ENCODE measurements at places on chromosomes 5 and 9.

DNA sequence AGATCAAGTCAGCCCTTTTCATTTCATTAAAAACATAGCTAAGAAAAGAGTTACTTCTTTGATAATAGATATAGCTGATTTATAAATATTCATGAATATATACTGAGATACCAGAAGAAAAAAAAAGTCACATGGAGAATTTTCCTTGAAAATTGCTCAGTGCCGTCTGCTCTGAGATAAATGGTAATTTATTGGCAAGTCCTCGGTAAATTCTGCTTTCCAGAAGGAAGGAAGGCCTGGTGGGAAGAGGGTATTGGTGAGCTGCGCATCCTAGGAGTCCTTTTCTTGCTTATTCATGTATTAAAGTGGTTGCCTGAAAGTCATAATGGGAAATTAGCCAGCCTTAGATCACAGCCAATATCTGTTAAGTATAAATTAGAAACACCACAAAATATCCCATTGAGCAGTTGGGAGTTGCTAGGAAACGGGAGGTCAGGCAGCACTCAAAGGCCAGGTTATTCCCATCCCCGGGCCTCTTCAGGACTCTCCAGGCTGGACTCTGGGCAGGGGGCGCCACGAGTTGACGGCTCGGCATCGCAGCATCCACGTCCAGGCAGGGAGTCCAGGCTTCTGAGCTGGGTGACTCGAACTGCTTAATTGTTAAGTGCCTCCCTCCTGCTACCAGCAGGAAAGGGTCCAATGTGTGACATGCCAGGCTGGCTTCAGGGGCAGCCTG, 116.7 kb upstream of the RETREG1 start:
- no peak for DNase-seq

- no peak for DNase-seq
Observed at GRCh38 chr5:168006456-168007130, 284.9 kb upstream of the WWC1 start.

DNA sequence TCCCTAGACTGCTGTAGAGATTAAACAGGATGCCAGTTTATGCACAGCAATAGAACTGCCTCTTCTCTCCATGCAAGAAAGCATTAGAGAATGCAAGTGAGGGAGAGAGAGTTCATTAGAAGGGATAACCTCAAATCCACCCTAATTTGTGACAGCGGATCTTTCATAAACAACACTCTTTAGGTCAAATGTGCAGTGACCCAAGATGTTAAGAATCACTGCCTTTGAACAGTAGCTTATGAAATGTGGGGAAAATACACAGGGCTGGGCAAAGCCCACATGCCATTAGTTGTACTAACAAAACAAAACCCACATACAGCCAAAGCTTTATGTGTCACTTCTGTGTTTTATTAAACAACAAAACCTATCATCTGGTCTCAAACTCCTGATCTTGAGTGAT, 36.2 kb upstream of the POU4F3 start:
- DNase-seq = no peak

DNA sequence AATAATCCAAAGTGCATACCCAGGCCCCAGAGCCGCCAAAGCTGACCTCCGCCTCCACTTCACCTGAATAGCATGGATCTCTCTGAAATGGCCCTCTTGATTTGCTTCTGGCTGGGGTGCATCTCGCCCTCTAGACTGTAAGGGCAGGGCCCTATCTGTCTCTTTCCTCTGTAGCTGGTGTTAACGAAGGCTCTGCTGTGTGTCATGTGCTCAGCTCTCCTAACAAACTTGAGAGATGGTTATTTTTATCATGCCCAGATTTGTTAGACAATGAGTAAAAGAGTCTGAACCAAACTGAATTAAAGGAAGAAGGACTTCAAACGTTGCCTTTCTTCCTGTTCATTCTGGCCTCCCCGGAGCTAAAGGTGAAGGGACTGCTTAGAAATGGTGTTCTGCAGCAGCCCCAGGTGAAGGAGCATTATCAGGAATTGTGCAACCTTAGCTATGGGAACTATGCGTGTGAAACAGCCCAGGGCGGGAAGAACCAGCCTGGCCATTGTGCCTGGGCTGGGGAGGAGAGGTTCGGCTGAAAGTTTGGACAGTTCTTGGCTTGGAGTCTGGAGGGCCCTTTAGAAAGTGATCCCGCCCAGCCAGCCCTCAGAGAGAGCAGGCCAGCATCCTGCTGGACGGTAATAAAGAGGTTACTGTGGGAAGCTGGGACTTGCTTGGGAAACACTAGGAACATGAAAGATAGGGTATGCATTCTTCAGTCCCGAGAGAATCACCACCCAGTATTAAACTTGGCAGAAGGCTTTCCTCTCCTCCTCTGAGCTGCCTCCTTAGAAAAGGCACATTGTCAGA, 73.5 kb downstream of the WWC1 start:
- DNase-seq = no peak

DNA sequence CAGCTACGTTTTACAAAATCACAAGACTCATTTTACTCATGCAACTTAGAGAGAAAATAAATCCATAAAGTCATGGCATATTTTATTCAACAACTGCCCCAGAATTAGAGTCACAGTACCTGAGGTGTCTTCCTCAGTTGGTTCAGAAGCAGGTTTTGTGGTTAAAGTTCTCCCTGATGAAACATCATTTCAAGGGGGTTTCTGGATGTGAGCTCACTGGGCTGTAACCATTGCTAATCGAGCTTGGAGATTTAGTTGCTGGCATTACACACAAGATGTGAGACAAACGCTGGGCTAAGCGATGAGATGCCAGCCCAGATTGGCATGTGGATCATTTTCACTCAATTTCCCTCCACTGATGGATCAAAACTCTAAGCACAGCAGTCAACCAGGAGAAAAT, 131.3 kb downstream of the PRELID2 start:
- DNase-seq = no peak

- DNase-seq = no peak
Observed at GRCh38 chr5:68343421-68343826, 127.9 kb downstream of the PIK3R1 start.

DNA sequence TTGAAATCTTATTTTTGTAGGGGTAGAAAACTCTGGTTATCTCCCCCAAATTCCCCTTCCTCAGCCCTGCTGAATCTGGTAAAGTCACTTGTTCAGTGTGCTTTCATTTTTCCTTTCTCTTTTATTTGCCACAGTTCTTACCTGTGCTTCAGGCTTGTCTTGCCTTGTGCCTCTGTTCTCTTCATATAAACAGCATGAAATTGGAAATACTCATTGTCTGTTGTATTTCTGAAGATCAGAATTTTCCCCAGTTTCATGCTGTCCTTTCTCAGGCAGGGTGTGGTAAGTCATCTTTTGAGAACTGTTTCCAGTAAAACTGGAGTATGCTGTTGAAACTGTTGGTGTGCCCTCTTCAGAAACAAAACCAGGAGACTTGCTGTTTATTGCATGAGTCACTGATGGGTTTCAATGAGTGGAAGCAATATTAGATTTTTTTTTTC, 7.0 kb downstream of the PAM start:
- no peak for DNase-seq

- no peak for DNase-seq
Observed at GRCh38 chr9:115966660-115967059, 186.9 kb upstream of the PAPPA start.

DNA sequence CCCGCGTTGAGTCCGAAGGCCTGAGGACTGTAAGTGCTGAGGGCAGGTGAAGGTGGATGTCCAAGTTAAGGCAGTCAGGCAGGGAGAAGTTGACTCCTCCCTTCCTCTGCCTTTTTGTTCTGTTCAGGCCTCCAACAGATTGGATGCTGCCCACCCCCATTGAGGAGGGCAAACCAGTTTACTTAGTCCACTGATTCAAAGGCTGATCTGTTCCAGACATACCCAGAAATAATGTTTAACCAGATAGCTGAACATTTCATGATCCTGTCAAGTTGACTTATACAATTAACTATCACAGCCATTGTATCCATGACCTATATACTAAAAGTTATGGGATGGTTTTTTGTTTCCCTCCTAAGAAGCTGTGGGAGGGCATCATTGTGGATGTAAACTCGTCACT, 8.3 kb upstream of the TEX48 start:
- no peak for DNase-seq

GRCh38 chr5:77882670-77883257, 106.6 kb upstream of the TBCA start:
- DNase-seq = no peak

- no peak for DNase-seq
Observed at GRCh38 chr5:19208397-19208796, 779.6 kb downstream of the CDH18 start.

GRCh38 chr5:39489263-39489662, 64.5 kb upstream of the DAB2 start:
- DNase-seq = no peak

DNA sequence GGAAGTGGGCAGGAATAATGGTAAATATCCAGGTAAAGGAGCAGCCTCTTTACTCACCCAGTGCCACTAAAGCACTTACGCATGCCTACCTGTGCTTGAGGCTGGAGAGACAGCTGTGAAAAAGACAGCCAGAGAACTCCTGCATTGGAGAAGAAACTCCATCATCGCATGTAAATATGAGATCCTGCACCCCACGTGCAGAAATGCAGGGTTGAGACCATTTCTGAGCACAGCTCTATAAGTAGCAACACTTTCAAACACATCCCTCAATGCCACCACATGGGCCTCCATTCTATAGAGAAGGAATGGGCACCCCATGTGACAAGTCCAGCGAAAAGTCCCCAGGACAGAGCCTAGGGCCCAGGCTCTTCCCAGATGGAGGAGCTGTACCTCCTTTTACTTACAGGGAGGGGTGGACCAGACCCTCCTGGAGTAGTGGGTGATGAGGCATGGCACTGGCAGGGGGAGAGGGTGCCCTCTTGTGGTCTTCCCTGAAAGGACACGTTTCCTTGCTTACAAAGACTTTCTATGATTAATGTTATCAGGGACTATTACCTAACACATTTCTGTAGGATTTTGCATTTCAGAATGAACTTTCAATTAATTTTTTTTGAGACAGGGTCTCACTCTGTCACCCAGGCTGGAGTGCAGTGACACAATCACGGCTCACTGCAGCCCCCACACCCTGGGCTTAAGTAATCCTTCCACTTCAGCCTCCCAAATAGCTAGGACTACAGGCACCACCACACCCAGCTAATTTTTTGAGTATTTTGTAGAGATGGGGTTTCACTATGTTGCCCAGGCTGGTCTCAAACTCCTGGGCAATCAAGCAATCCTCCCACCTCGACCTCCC, 55.3 kb upstream of the IL17B start:
- no peak for DNase-seq

DNA sequence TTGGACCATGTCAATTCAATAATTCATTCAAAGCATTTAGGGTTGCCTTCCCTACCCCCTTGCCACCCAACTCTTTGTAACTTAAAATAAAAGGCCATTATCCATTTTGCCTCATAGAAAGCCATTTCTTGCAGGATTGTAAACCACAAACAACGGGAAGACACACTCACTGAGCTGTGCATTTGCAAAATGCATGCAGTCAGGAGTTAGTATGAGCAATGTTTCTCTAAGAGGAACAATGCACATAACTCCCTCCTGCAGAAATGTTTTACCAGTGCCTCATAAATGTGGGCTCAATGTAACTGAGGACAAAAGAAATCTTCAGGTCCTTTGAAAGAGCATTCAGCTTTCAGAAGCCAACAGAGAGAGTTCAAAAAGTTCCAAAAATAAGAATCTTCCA, 98.5 kb upstream of the ABCA1 start:
- DNase-seq = no peak

DNA sequence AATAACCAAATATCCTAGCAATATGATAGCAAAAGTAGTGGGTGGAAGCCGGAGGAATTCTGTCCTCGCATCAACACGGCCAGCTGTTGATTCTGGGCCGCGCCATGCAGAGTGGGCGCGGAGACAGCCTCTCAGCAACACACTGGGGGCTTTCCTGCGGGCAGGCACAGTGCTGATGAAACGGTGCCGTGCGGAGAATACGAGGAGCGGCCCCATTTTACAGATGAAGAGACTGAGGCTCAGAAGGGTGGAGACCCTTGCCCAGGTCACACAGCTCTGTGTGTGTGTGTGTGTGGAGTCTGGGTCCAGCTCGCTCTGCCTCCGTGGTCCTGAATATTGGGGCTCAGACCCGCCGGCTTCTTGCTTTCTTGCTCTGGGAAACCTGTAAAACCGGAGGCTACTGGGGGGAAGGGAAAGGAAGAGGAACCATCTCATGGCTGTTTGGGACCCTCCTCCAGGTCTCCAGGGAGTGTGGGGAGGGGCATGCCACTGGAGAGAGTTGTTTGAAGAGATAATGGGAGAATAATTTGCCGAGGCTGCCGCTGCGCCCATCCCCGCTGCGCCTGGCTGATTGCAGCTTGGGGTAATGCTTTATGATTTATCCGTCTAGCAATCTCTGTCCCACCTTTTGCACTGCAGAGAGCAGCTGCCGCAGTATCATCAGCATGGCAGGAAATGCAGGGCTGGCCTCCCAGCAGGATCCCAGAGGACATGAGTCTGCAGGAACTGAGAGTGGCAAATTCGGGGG, 36.6 kb downstream of the NCS1 start:
- DNase-seq = no peak

DNA sequence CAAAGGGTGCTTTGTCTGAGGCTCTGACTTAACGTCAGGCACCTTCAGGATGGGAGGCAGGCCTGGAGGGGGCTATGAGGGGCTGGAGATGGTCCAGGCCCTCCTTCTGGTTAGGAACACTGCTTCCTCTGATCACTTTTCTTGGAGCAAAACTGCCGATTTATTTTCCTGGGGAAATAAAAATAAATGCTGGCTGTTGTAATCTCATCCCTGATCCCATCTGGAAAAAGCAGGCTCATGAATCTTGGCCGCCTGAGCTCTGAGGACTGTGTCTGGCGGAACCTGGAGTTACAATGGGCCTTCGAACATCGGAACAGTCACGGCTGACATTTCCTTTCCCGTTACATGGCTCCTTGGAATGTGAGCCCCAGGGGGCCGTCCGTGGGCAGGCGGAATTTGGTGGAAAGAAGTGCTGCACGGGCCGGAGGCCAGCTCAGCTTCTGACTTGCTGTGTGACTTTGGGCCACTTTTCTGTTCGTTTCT, 157.8 kb downstream of the RGS3 start:
- DNase-seq = no peak

- no peak for DNase-seq
Observed at GRCh38 chr5:156755421-156756087, 94.5 kb upstream of the PPP1R2B start.

DNA sequence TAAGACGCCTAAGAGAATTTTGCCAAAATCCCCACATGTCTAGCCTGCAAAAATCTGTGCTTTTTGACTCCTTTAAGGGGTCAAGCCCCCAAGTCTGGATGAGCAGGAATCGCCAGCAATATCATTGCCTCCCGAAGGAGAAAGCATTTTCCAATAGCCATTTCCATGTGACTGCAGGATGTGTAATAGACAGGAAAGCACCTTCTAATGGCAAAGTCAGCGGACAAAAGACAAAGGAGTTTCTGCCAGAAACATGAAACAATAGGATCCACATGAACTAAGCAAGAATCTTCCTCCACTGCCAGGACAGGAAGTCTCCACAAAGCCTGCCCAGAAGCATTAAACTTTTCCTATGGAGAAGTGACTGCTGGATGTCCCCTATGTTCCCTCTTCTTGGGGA, 177.1 kb upstream of the PCSK5 start:
- no peak for DNase-seq

- DNase-seq = no peak
Observed at GRCh38 chr9:130331573-130331972, 66.0 kb downstream of the HMCN2 start.
